ENCODE measurements at places on chromosomes 13 and 19. TPM values are rescaled to one million over a fixed set of nuclear protein-coding genes. Genes with fewer than 3 reads are reported as not detected.

NOVA2 gene
- total RNA-seq, result 2.9 TPM

RFPL4A gene
- total RNA-seq, result not detected

SELENOV gene
- not detected for total RNA-seq

STX10 gene
- total RNA-seq, result 45.8 TPM

DNA sequence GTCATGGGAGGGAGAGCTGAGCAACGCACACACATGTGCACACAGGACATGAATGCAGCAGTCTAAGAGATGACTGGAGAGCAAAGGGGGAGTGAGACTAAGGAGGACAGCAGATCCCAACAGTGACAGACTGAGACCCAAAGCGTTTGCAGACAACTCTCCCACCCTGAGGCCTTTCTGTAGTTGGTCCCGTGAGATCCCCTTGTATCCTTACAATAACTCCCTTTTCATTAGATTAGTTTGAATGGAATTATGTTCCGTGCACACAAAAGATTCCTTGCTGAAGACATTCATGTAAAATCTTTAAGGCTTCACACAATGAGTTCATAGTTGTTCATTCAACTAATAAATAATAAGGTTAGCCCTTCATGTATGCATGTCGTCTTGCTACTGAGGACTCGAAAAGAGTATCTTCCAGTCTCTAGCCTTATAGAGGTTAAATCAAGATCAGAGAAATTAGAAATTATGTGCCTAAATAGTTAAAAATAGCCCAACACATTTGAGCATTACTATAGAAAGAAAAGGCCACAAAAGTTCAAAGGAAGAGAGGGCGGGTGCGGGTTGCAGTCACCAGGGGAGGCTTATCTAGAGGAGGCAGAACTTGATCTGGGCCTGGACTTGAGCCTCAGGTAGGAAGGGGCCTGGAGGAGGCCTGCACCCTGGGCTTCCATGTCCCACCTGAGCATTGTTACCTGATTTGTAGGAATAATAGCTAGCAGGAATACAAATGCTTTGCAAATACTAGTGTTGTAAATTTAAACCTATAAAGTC is 3.1 kb upstream of the GTF3A start:
- no peak for DNase-seq
- peaks cover 1% of the 10 kb centered on the region for H3K4me1 ChIP-seq
- H3K27ac ChIP-seq, result no peak overlapping the region
- H3K27me3 ChIP-seq, result no peaks in the 10 kb centered on the region
- H3K36me3 ChIP-seq, result no peaks in the 10 kb centered on the region

GRCh38 chr19:45103508-45104319 is 10.7 kb downstream of the PPP1R37 start:
- H3K27ac ChIP-seq, result no peak overlapping the region
- no peaks in the 10 kb centered on the region for H3K27me3 ChIP-seq
- H3K4me3 ChIP-seq, result no peak overlapping the region
- no peak for DNase-seq
- no peaks in the 10 kb centered on the region for H3K36me3 ChIP-seq

DNA sequence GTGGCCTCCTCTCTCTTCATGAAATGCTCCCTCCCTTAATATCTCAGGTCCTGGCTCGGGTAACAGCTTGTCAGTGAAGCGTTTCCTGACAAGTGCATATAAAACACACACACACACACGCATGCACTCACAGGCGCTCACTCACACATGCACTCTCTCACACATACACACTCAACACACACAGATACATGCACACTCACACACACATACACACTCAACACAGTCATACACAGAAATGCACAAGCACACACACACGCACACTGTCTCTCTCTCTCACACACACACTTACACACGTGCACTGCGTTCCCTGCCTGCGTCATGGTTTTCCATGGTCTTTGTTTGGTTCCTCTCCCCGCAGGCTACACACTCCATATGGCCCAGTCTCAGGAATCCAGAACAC is 344.1 kb downstream of the UQCRFS1 start:
- no peak overlapping the region for H3K4me3 ChIP-seq
- H3K27me3 ChIP-seq, result no peaks in the 10 kb centered on the region
- H3K4me1 ChIP-seq, result peaks cover 13% of the 10 kb centered on the region
- no peak overlapping the region for H3K27ac ChIP-seq
- no peaks in the 10 kb centered on the region for H3K36me3 ChIP-seq
- no peak for DNase-seq

GRCh38 chr19:3665681-3666544 is 34.4 kb downstream of the PIP5K1C start:
- H3K36me3 ChIP-seq, result no peaks in the 10 kb centered on the region
- H3K27me3 ChIP-seq, result no peaks in the 10 kb centered on the region
- DNase-seq, result peak; percentile 31
- no peak overlapping the region for H3K4me3 ChIP-seq
- H3K4me1 ChIP-seq, result peaks cover 12% of the 10 kb centered on the region

DNA sequence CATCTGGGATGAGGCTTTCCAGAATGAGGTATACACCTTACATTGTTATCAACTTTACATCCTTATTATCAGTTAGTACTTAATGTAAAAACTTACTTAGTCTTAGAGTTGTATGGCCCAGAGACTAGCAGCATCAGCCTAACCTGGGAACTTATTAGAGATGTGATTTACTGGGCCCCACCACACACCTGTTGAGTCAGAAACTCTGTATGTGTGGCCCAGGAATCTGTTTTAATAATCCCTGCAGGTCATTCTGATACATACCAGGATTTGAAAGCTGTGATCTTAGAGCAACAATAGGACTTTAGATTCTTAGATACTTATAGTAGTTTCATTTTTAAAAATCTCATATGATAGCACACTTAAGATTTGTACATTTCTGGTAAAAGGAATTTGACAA is 17.4 kb downstream of the FNDC3A start:
- DNase-seq, result no peak
- no peaks in the 10 kb centered on the region for H3K27me3 ChIP-seq
- H3K4me1 ChIP-seq, result peaks cover 9% of the 10 kb centered on the region
- H3K4me3 ChIP-seq, result no peak overlapping the region

GRCh38 chr13:43304945-43305344 is 281.6 kb downstream of the DNAJC15 start:
- peaks cover 24% of the 10 kb centered on the region for H3K4me1 ChIP-seq
- H3K27ac ChIP-seq, result no peak overlapping the region
- no peaks in the 10 kb centered on the region for H3K36me3 ChIP-seq

DNA sequence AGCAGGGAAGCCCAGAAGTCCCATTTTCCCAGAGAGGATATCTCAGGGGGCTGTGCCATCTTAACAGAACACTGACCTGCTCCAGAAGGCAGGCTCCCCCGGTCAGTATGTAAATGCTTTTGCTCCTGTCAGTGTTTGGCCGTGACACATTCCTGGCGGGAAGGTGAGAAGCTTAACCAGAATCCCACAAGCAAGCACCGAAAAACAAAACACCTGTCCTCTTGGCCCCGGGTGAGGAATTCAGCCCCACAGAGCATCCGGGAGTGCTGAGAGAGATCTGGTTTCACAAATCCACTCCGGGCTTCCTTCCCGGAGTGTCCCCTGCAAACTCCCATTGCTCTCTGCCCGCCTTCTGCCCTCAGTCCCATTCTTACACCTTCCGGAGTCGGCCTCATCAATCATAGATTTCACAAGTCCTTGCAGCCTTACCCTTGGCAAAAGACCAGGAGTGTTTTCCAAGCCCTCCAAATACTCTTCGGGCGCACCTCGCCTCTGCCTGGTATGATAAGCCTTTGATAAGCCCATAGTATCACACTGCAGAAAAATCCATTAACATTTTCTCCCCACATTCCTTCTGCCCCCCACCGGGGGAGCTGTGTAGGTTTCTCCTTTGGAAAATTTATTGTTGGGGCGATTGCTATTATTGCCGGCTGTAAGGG is 12.2 kb downstream of the TPM4 start:
- no peak overlapping the region for H3K4me3 ChIP-seq
- peaks cover 13% of the 10 kb centered on the region for H3K4me1 ChIP-seq
- H3K27me3 ChIP-seq, result no peaks in the 10 kb centered on the region
- H3K36me3 ChIP-seq, result peaks cover 22% of the 10 kb centered on the region
- DNase-seq, result peak; percentile 56

GRCh38 chr19:16139752-16140151 is 3.7 kb upstream of the HSH2D start:
- DNase-seq, result no peak
- no peak overlapping the region for H3K27ac ChIP-seq
- H3K4me3 ChIP-seq, result no peak overlapping the region

DNA sequence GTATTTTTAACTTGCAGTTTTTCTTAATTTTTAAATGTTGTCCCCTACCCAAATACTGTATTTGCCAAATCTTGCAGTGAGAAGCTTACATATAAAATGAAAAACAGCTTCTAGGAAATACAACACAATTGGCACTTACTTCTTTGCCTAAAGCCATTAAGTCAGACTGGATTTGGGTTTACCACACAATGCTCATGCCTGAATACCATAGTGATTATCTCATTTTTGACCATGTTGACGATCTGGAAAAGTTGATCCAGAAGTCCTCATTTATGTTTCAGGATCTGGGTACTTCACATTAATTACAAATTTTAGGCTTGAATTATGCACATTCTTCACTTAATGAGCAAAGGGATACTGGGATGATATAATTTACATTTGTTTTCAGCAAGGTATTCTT is 2.4 kb downstream of the RNF6 start:
- no peaks in the 10 kb centered on the region for H3K27me3 ChIP-seq
- no peak overlapping the region for H3K4me3 ChIP-seq
- H3K4me1 ChIP-seq, result peaks cover 7% of the 10 kb centered on the region
- no peak overlapping the region for H3K27ac ChIP-seq

GRCh38 chr19:2035590-2035991 is 15.5 kb downstream of the MKNK2 start:
- no peaks in the 10 kb centered on the region for H3K27me3 ChIP-seq
- no peak for DNase-seq
- H3K4me3 ChIP-seq, result no peak overlapping the region
- H3K27ac ChIP-seq, result no peak overlapping the region
- H3K36me3 ChIP-seq, result no peaks in the 10 kb centered on the region

- peak overlapping the region; percentile 86 for H3K27ac ChIP-seq
- peaks cover 15% of the 10 kb centered on the region for H3K4me1 ChIP-seq
- peak; percentile 76 for DNase-seq
- H3K36me3 ChIP-seq, result no peaks in the 10 kb centered on the region
Observed at GRCh38 chr13:49443357-49443703, 534 bp downstream of the CAB39L start.

GRCh38 chr13:30743319-30744055 is 8.1 kb downstream of the ALOX5AP start:
- peak overlapping the region; percentile 86 for H3K27ac ChIP-seq
- no peaks in the 10 kb centered on the region for H3K36me3 ChIP-seq
- DNase-seq, result no peak
- H3K27me3 ChIP-seq, result no peaks in the 10 kb centered on the region
- no peak overlapping the region for H3K4me3 ChIP-seq

All from lung (tissue), 17 donors.